ENCODE measurements at places on chromosomes 13 and 19. TPM values are rescaled to one million over a fixed set of nuclear protein-coding genes. Genes with fewer than 3 reads are reported as not detected.

- no peaks in the 10 kb centered on the region for H3K27me3 ChIP-seq
- no peak for DNase-seq
- no peak overlapping the region for H3K4me3 ChIP-seq
- H3K4me1 ChIP-seq, result no peaks in the 10 kb centered on the region
- H3K27ac ChIP-seq, result no peak overlapping the region
- H3K36me3 ChIP-seq, result no peaks in the 10 kb centered on the region
These were observed 14.2 kb upstream of the ZNF492 start for GRCh38 chr19:22619932-22620331.

Gene FCER2
- not detected for total RNA-seq

- peaks cover 11% of the 10 kb centered on the region for H3K36me3 ChIP-seq
- no peaks in the 10 kb centered on the region for H3K27me3 ChIP-seq
- no peak overlapping the region for H3K4me3 ChIP-seq
- H3K27ac ChIP-seq, result no peak overlapping the region
- DNase-seq, result no peak
- H3K4me1 ChIP-seq, result no peaks in the 10 kb centered on the region
These were observed 16.4 kb downstream of the HDGFL2 start for GRCh38 chr19:4488496-4488895.

DNA sequence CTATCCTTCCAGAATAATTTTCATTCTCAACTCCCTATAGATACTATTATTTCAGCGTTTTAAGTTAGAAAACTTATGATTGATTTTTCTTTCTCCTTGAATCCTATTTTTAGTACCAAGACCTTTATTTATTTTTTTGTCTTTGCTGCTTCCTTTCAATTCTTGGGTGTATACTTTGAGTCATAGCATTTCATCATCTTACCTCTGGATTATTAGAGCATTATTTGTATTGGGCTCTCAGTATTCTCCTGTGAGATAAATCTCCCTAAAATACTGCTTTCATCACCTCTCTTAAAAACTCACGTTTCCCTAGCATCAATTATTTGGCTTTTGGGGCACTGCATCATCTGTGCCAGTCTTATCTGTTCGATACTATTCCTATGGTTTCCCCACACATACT is 222.8 kb downstream of the POSTN start:
- no peak for DNase-seq
- no peak overlapping the region for H3K27ac ChIP-seq

GRCh38 chr13:96053003-96053703 is at the start of gene UGGT2:
UGGT2 (minus strand) TSS chr13:96053401; CDS start chr13:96053312, 89 bp downstream.
- peak within 1 kb of the TSS; percentile 99 for H3K4me3 ChIP-seq
- peaks cover 7% of the 10 kb centered on the region for H3K4me1 ChIP-seq
- DNase-seq, result peak; percentile 87
- peak within 1 kb of the TSS; percentile 82 for H3K27ac ChIP-seq
- no peaks in the 10 kb centered on the region for H3K36me3 ChIP-seq

Gene CRLF1
- 53.1 TPM for total RNA-seq

DNA sequence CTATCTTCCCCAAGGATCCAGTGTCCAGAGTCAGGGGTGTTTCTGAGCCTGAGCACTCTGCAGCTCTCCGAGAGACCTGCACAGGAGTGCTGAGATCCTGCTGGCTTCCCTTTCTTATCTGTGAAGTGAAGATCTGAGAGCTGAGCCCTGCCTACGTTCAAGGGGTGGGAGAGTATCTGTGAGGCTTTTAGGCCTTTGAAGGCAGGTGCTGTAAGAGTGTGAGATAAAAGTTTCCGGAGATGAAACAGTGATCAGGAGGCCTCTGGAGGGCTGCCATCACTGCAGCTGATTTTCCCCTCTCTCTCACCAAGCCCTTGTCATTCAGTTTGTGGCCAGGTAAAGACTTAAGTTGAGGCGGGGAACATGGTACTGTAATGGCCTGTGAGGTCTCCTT is 83.1 kb downstream of the AKAP11 start:
- peak overlapping the region; percentile 27 for H3K27ac ChIP-seq
- H3K27me3 ChIP-seq, result no peaks in the 10 kb centered on the region

Gene LAIR1
- not detected for total RNA-seq

Gene MEIOSIN
- not detected for total RNA-seq

DNA sequence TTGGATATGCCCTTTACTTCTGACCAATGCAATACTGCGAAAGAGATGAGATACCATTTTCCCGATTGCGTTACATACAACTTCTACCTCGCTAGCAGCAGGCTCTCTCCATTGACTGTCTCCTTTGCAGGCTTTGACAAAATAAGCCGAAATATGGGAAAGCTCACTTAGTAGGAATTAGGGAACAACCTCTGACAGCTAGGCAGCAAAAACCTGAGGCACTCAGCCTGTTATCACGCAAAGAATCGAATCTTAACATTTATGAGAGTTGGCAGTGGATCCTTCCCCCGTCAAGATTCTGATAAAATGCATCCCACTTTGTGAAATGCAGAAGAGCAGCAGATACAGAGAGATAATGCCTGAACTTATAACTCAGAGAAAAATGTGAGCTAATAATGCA is 1379.5 kb upstream of the PCDH9 start:
- H3K4me1 ChIP-seq, result no peaks in the 10 kb centered on the region
- no peaks in the 10 kb centered on the region for H3K27me3 ChIP-seq
- no peak for DNase-seq

Gene C19orf33
- total RNA-seq, result 4.9 TPM

DNA sequence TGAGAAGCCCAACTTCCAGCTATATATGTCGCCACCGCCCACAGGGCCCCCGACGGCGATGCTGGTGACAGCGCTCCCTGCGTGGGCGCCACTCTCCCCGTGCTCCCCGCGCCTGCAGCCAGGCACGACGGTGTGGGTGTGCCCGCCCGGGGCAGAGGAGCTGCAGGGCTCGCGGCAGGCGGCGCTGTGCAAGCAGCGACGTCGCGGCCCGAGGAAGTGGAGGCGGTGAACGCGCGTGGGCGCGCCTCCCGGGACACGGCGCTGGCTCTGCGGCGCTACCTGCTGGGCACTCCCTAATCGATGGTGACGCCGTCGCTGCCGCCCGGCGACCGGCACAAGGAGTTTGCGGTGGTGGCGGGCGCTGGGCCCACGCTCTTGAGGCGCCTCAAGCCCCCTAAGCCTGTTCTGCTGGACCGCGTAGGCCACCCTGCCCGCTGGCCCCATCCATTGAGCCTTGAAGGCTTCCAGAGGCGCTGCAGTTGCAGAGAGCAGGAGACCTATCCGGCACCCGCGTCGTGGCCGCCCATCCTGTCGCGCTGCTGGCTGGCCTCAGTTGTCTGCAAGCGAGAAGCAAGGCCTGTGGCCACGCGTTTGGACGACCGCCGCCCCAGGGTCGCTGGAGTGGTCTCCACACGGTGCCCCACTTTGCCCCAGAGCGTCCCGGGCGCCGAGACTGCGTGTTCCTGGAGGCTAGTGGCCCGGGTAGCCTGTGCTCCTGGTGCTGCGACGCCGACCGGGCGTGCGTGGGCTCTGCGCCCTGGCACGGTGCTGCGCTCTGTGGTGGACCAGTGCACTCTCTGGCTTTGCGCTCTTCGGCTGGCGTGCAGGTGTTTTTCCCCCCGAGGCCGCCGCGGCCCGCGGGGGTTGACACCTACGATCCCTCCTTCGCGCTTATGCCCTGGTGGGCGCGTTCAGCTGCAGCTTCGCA is 23.1 kb downstream of the LRFN3 start:
- peaks cover 4% of the 10 kb centered on the region for H3K4me1 ChIP-seq
- no peak for DNase-seq
- no peak overlapping the region for H3K4me3 ChIP-seq
- no peaks in the 10 kb centered on the region for H3K36me3 ChIP-seq
- peaks cover 14% of the 10 kb centered on the region for H3K27me3 ChIP-seq

Gene C3
- total RNA-seq, result 0.77 TPM

DNA sequence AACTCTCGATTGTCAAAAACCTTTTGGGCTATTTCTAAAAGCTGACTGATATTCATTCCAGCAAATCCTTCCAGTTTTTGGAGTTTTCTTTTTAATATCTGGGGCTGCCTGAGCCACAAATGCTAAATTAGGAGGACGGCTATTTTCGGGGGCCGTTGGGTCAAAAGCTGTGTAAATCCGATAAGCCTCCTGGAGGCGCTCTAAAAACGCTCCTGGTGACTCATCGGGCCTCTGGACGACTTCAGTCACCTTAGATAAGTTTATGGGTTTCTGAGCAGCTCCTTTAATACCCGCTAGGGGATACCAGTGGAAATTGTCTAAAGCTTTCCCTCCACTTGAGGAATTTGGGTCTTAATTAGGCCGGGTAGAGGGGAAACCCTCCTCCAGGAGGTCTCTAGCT is 66.4 kb downstream of the ZNF730 start:
- H3K27ac ChIP-seq, result no peak overlapping the region
- no peaks in the 10 kb centered on the region for H3K27me3 ChIP-seq

Gene ACP7
- total RNA-seq, result not detected

DNA sequence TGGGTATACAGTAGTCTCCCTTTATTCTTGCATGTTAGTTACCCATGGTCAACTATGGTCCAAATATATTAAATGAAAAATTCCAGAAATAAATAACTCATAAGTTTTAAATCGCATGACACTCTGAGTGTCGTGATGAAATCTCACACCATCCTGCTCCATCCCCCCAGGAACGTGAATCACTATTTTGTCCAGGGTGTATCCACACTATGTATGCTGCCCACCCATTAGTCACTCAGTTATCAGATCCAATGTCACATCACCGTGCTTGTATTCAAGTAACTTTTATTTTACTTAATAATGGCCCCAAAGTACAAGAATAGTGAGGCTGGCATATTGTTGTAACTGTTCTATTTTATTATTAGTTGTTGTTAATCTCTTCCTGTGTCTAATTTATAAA is 115.8 kb upstream of the SERP2 start:
- no peak overlapping the region for H3K4me3 ChIP-seq
- H3K36me3 ChIP-seq, result no peaks in the 10 kb centered on the region
- H3K4me1 ChIP-seq, result peaks cover 19% of the 10 kb centered on the region
- H3K27me3 ChIP-seq, result no peaks in the 10 kb centered on the region
- no peak for DNase-seq

- no peak for DNase-seq
- H3K27ac ChIP-seq, result no peak overlapping the region
- H3K27me3 ChIP-seq, result no peaks in the 10 kb centered on the region
- H3K4me3 ChIP-seq, result no peak overlapping the region
- no peaks in the 10 kb centered on the region for H3K4me1 ChIP-seq
- H3K36me3 ChIP-seq, result peaks cover 49% of the 10 kb centered on the region
These were observed 47.2 kb downstream of the TM9SF2 start for GRCh38 chr13:99548448-99548847.

DNA sequence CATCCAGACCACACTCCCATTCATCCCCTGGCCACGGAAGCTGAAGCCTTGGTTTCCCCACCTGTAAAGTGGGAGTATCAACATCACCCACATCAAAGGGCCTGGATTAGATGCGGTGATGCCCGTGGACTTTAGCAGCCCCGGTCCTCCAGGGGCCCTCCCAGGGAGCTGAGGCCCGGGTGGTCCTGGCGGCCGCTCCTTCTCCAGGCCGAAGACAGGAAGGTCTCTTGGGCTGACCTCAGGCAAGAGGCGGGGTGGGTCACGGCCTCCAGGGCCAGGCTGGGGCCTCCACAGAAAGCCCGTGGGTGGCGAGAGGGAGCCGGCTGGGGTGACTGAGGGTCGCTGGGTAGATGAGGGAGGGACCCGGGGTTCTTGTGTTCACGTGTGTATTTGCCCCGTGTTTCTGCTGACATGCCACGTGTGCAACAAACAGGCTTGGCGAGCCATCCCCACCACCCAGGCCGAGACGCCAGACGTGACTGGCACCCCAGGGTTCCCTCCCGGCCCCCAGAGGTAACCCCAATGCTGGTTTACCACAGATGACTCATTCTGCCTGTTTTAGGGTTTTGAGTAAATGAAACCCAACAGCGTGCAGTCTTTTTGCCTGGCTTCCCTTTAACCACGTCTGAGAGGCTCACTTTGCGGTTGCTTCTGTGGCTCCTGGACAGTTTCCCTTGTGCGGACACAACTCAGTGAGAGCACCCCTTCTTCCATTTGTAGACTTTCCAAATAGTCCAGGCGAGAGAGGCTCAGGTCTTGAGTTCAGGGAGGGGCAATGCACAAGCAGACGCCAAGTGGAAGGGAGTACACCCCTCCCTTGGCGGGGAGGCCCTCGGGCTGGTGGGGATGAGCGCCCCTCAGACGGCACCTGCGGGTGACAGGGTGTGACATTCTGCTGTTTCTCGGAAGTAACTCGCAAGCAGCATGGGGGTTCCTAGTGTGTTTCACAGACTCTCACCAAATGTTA is 42.9 kb downstream of the C13orf46 start:
- H3K4me1 ChIP-seq, result peaks cover 7% of the 10 kb centered on the region
- no peaks in the 10 kb centered on the region for H3K27me3 ChIP-seq
- no peak overlapping the region for H3K27ac ChIP-seq
- DNase-seq, result no peak
- no peaks in the 10 kb centered on the region for H3K36me3 ChIP-seq

DNA sequence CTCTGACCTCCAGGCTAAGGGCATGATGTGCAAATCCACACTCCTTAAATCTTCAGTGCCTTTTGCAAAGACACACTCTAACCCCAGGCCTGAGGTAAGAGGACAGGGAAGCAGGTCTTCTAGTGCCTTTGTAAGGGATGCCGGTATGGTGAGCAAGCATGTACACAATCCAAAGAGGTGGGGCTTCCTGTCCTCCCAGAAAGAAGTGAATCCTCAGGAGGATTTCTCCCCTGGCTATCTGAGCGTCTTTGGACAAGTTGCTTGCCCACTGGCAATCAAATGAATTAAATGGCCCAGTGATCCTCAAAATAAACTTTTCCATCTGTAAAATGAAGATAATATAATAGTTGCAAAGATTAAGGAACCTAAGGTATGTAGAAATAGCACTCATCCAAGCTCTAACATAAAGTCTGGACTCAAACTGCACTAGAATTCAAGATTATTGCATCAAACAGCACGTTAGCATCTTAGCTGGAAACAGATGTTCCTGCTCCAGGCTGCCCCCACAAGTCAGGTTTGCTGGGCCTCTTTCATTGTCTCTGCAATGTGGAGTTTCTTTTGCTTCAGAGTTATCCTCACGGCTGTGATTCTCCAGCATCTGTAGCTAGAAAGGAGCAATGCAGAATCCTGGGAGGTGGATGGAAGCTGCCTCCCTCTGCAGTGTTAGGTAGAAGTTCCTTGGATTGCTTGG is 249.6 kb downstream of the TSHZ3 start:
- no peak overlapping the region for H3K27ac ChIP-seq
- H3K27me3 ChIP-seq, result no peaks in the 10 kb centered on the region
- no peaks in the 10 kb centered on the region for H3K4me1 ChIP-seq
- no peak overlapping the region for H3K4me3 ChIP-seq
- H3K36me3 ChIP-seq, result no peaks in the 10 kb centered on the region
- DNase-seq, result no peak

GRCh38 chr13:23434491-23434890 is 989 bp upstream of the SACS start:
- H3K27me3 ChIP-seq, result no peaks in the 10 kb centered on the region
- DNase-seq, result no peak
- peaks cover 9% of the 10 kb centered on the region for H3K4me1 ChIP-seq

Gene WDR88
- total RNA-seq, result not detected

- no peak overlapping the region for H3K27ac ChIP-seq
- H3K4me3 ChIP-seq, result no peak overlapping the region
- no peaks in the 10 kb centered on the region for H3K27me3 ChIP-seq
- no peaks in the 10 kb centered on the region for H3K36me3 ChIP-seq
- DNase-seq, result no peak
These were observed 7.8 kb upstream of the URI1 start for GRCh38 chr19:29934257-29934656.

- no peak overlapping the region for H3K4me3 ChIP-seq
- no peak for DNase-seq
- no peaks in the 10 kb centered on the region for H3K36me3 ChIP-seq
- H3K4me1 ChIP-seq, result no peaks in the 10 kb centered on the region
- no peak overlapping the region for H3K27ac ChIP-seq
These were observed 15.2 kb upstream of the N4BP2L1 start for GRCh38 chr13:32443111-32443510.

- H3K4me3 ChIP-seq, result peak within 1 kb of the TSS; percentile 80
- H3K27ac ChIP-seq, result peak within 1 kb of the TSS; percentile 53
- H3K4me1 ChIP-seq, result peaks cover 15% of the 10 kb centered on the region
- DNase-seq, result peak; percentile 95
- no peaks in the 10 kb centered on the region for H3K36me3 ChIP-seq
These were observed at the start of gene YIF1B for GRCh38 chr19:38315657-38316476. YIF1B (minus strand) TSS chr19:38315947; CDS start chr19:38315917, 30 bp downstream.

All from astrocyte (in vitro differentiated cells and primary cell).